H4 (cell line): ENCODE measurements at places on chromosomes 3 and 15. TPM values are rescaled to one million over a fixed set of nuclear protein-coding genes. Genes with fewer than 3 reads are reported as not detected.

The AVEN gene
- 12.3 and 16.5 TPM in 2 replicates for total RNA-seq

The LCTL gene
- total RNA-seq, result 0.06 and 0.10 TPM in 2 replicates

The CTXN2 gene
- not detected in 2 replicates for total RNA-seq

The SAMD7 gene
- not detected in 2 replicates for total RNA-seq

The SERPINI1 gene
- 11.6 and 15.4 TPM in 2 replicates for total RNA-seq
